ENCODE measurements at places on chromosomes 2 and 18.

GRCh38 chr2:86078774-86079545 is 26.7 kb downstream of the POLR1A start:
- DNase-seq: no peak

- no peak for DNase-seq
Observed at GRCh38 chr18:49251451-49251850, 209.0 kb downstream of the DYM start.

GRCh38 chr2:228526687-228527086 is 345.2 kb upstream of the SPHKAP start:
- DNase-seq: no peak

GRCh38 chr2:240450532-240451107 is 15.2 kb downstream of the GPC1 start:
- DNase-seq: no peak

Measured in AG09309 (cell line).